ENCODE measurements at places on chromosomes 5 and 9. TPM values are rescaled to one million over a fixed set of nuclear protein-coding genes. Genes with fewer than 3 reads are reported as not detected.

GRCh38 chr9:68933434-68934328, 80.2 kb downstream of the PRKACG start:
- peak; percentile 71 for DNase-seq

DNA sequence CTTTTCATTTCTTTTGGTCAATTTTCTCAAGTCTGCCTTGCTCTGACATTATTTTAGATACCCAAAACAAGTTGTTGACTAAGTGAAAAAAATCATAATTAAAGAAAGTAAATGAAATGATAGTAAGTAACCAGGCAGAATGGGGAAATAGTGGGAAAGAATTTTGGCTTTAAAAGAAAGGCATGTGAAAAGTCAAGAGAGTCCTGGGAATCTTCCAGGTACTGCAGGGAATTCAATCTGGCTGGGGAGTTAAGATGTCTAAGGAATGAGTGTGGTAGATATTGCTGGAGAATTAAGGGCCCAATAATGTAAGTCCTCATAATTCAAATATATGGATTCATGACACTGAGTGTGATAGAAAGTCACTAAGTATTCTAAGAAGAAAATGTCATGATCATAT, 123.1 kb upstream of the PAPPA start:
- no peak for DNase-seq

- DNase-seq, result no peak
Measured at GRCh38 chr9:69393425-69393824, 68.4 kb downstream of the ENTREP1 start.

DNA sequence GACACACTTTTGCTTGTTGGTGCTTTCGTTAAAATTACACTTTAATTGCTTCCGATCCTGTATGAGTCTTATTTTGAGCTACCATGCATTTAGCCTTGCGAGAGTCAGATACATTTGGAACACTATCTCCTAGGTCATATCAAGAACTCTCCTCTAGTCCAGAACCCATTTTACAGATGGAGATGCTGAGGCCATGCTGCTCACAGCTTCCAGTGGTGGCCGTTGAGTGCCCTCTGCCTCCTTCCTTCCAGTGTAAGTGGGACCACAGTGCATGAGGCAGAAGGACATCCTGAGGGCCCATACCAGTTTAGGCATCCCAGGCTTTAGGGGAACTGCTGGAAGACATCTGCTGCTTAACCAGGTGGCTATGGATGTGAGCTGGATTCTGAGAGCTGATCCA, 6.9 kb downstream of the CCNI2 start:
- DNase-seq, result no peak

GRCh38 chr9:72886386-72886785, 66.5 kb downstream of the ALDH1A1 start:
- DNase-seq, result no peak

ARSK gene
- 4.0 TPM for total RNA-seq

Measured in GM12878 (cell line).